GM10248 (cell line): ENCODE measurements at places on chromosomes 5 and 9.

GRCh38 chr5:14816374-14816998 is 55.1 kb downstream of the ANKH start:
- DNase-seq = no peak

DNA sequence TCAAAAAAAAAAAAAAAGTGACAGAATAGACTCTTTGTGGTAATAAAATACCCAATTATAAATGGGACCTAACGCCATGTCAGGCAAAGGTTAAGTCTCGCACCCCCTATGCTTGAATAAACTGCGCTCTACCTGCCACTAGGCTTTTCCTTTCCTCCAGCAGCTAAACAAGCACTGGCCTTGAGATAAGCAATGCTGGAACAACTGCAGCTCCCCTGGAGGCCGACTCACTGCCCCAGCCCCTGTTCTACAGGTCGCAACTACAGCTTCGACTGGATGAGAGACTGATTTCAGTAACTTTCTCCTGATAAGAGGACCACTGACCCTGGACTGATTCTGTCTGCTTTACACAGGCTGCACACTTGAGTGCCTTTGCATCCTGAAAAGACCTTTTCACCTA is 210.2 kb downstream of the HSPA4 start:
- DNase-seq = no peak

DNA sequence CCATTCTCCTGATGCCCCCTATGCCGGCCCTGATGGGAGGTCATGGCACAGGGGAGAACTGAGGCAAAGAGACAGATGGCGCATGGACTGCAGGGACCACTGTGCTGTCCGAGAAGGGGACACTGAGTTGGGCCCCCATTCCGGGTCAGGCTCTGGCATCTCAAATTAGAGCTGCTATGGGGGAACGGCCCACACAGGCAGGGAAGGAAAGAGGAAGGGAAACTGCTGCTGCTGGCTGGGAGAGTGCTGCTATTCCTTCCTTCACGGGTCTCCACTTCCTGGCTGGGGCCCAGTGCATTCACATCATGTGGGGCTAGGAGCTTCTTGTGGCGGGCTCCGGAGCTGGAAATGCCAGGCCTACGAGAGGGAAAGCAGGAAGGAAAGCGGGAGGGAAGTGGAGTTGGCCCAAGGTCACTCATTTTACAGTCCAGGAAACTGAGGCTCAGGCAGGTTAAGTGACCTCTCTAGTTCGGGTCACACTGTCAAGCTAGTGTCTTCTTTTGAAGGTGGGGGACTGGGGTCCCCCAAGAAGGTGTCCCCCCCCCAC is 1.3 kb upstream of the CARD19 start:
- DNase-seq = no peak

DNA sequence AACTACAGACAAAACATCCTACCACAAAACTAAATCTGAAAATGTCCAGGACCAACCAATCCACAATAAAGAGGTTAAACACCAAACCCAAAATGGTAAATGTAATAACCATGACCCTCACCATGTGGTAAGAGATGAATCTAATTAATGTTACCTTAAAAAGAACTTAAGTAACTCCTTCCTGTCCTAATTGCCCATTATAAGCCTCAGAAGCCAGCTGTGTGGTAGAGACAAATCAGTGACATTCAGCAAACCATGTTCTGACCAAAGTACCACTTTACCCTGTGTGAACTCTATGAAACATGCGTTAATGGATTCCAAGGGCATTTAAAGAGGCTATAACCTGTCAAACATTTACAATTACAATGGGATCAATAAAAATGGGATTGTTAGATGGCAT is 25.0 kb downstream of the LPAR1 start:
- DNase-seq = no peak

- DNase-seq = no peak
These were observed 18.3 kb upstream of the TEK start for GRCh38 chr9:27090711-27091110.

- no peak for DNase-seq
These were observed 4.7 kb upstream of the ADCY2 start for GRCh38 chr5:7391215-7391614.

GRCh38 chr5:91123901-91124300 is 259.2 kb downstream of the ARRDC3 start:
- DNase-seq = no peak

DNA sequence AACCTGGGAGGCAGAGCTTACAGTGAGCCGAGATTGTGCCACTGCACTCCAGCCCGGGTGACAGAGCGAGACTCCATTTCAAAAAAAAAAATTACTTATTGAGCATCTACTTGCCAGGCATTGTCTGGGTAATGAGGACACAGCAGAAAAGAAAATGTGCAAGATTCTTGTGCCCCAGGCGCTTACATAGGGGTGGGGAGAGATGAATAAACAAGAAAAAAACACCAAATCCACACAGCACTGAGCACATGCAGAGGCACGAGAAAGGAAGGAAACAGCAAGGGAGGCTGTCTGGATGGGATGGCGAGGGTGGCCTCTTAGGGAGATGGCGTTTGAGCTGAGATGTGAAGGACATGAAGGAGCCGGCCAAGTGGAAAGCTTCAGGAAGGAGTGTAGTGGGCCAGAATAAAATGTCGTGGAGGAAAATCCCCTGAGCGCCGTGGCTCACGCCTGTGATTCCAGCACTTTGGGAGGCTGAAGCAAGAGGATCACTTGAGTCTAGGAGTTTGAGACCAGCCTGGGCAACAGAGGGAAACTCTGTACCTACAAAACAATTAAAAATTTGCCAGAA is 13.9 kb downstream of the DYNC2I2 start:
- DNase-seq = no peak

DNA sequence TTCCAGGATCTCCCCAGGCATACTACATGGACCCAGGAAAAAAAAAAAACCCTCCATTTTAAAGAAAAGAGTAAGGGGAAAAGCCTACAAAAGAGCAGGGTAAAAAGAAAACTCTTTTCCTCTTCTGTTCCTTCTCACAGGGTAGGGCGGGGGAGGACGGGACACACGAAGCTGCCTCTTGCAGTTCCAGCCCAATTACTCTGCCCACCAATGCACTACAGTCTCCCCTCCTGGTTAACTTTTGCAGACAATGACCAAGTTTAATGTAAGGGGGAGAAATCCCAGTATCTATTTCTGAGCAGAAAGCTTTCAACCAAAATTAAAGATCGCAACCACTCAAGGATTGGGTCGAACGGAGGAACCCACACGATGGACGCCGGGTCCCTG is 1.3 kb downstream of the BRD3 start:
- no peak for DNase-seq

DNA sequence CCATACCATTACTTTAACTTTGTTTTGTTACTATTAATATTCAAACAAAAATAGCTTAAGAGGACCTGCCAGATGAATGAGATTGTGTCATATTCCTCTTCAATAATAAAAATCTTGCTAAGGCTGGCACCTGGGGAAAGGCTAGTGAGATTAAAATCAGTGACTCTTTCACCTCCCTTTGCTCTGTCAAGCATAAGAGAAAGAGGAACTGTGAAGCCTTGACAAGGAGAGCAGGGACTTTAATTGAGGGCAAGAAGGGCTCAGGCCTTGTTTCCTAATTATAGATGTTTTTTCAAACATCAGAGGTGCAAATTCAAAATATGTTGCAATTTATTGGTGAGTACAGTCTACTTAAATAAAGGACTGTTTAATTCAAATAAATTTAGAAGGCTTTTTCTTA is 91.7 kb downstream of the SPATA31D1 start:
- no peak for DNase-seq

- DNase-seq = no peak
These were observed 133.1 kb upstream of the POU5F2 start for GRCh38 chr5:93874491-93874890.

DNA sequence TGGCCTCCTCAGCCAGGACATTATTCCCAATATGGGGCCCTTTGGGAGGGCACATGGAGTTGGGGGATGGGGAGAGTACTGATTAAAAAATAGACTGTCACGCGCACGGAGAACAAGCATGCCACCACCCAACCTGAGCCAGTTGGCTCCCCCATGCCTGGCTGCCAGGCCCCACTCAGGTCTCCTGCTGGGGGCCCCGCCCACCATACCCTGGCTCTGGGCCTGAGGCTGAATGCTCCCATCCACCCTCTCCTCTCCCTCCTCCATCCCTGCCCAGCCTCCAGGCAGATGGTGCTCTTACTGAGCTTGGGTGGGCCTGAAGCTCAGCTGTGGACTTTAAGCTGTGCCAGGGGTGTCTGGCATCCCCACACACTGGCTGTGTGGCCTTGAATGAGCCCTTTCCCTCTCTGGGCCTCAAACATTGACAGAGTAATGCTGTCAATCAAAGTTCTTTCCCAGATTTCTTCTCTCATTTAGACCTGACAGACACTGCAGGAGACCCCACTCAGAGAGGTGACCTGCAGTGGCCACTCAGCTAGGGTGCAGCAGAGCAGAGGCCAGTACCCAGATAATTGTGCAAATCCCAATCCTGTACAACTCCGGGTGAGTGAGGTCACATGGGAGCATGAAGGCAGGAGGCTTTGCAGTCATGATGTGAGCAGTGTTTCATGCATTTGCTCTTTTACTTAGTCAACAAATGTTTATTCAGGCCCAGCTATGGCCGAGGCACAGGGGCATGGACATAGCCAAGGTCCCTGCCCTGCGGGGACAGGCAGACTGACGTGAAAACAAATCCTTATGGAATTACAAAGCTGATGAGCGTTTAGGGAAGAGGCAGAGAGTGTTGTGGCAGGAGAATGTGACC is 9.8 kb upstream of the SYNPO start:
- DNase-seq = no peak

GRCh38 chr9:21336457-21336856 is 1.3 kb upstream of the KLHL9 start:
- no peak for DNase-seq

DNA sequence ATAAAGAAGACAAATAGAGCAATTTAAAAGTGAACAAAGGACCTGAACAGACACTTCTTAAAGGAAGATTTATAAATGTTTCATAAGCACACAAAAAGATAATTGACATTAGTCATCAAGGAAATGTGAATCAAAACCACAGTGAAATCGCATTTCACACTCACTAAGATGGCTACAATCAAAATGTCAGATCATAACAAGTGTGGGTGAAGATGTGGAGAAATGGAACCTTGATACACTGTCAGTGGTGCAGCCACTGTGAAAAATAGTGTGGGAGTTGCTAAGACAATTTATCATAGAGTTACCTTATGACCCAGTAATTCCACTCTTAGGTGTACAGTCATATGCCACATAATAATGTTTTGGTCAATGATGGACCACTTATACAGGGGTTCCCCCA is 54.5 kb upstream of the HTR4 start:
- DNase-seq = no peak

- no peak for DNase-seq
These were observed 26.2 kb downstream of the NDUFA8 start for GRCh38 chr9:122133263-122133983.

GRCh38 chr9:76859860-76860259 is 46.1 kb downstream of the PRUNE2 start:
- no peak for DNase-seq

DNA sequence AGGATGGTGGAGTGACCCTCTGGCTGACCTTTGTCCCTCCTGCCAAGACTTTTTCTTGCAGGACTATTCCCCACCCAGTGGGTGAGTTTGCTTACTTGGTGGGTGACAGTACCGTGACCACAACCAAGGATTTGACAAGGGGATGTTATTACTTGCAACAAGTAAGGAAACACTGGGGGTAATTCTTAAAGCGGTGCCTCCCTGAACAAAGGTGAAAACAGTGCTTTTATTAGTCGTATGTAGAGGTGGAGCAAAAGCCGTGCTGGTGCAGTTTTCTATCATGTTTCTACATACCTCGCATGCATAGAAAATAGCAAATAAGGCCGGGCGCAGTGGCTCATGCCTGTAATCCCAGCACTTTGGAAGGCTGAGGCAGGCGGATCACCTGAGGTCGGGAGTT is 41.0 kb upstream of the KDM4C start:
- DNase-seq = no peak

GRCh38 chr5:83839788-83840187 is 119.1 kb upstream of the HAPLN1 start:
- DNase-seq = no peak

GRCh38 chr9:70614786-70615463 is 200.5 kb upstream of the KLF9 start:
- DNase-seq = no peak

DNA sequence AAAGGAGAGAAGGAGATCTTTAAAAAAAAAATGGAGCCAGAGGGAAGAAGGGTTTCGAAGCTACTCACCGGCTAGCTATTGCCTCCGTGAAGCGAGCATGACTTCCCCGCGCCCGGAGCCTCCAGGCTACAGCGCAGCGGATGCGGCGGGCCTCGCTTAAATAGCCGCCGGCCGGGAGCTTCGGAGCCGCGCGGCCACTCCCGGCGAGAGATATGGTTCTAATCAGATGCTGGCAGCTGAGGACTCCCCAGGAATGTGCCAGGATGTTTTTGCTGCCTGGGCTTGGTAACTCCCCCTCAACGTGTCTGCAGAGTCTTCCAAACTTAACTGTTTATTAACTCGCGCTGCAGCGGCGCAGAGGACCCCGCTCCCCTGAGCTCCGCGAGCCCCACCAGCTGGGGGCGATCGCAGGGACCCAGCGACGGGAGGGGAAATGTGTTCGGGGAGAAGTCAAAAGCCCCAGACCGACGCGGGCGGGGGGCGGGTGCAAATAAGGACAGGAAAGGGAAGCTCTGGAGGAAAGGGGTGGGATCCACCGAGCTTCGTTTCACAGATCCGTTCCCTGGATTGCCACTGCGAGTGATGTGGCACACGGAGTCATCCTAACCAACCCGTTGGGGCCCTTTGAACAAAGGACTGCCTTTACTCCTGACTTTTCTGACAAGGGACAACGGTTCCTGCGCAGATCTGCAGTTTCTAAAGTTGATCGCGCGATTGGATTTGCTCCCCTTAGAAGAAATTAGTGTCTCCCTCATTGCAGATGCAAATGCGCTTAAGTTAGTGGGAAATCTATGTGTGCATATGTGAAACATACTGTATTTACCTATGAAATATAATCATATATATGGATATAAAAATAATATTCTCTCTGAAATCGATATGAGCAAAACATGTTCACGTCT is at the start of gene DAB2:
DAB2 (minus strand) TSS at position 245 of the 902 bp plus-strand sequence. CDS start 30,660 bp downstream, outside the sequence.
- peak; percentile 17 for DNase-seq
